ENCODE measurements at places on chromosomes 13 and 19.

DNA sequence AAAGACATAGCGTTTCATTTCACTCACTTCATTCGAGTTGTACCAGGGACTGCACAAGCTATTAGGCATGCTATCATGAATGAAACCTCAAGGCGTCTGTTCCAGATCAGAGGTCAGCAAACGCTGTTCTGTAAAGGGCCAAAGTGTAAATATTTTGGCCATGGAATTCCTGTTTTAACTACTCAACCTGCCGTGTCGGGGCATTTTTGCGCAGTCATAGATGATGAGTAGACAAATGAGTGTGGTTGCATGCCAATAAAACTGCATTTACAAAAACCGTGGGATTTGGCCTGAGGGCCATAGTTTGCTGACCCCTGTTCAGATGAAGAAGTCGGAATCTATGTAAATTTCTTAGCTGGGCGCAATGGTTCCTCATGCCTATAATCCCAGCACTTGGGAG, 6.5 kb downstream of the INSR start:
- DNase-seq, result no peak

GRCh38 chr13:59651479-59651878, 512.2 kb downstream of the DIAPH3 start:
- no peak for DNase-seq

GRCh38 chr19:17718550-17718946, 732 bp upstream of the MAP1S start:
- no peak for DNase-seq

DNA sequence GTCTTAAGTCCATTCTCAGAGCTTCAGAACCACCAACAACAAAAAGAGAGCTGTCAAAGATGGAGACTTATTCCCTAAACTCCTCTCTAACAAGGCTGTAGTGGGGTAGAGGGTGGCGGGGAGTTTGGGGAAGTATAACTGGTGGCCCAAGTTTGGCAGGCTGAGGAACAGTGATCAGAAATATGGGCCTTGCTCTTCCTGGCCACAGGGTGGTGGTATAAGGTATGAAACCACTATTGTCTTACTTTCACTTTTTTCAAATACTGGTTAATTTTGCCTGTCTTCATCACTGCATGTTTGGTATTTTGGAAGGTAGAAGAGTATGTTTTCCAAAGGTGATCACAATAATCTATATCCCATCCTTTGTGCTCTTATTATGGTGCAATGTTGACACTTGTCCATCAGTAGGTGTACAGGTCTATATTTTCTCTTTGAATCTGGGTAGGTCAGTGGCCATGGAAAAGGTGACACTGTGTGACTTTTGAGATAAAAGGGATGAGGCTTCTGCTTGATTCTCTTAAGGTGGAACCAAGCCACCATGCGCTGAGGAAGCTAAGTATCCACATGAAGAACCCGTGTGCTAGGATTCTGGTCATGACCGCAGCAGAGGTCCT, 23.2 kb upstream of the GPC5 start:
- no peak for DNase-seq

DNA sequence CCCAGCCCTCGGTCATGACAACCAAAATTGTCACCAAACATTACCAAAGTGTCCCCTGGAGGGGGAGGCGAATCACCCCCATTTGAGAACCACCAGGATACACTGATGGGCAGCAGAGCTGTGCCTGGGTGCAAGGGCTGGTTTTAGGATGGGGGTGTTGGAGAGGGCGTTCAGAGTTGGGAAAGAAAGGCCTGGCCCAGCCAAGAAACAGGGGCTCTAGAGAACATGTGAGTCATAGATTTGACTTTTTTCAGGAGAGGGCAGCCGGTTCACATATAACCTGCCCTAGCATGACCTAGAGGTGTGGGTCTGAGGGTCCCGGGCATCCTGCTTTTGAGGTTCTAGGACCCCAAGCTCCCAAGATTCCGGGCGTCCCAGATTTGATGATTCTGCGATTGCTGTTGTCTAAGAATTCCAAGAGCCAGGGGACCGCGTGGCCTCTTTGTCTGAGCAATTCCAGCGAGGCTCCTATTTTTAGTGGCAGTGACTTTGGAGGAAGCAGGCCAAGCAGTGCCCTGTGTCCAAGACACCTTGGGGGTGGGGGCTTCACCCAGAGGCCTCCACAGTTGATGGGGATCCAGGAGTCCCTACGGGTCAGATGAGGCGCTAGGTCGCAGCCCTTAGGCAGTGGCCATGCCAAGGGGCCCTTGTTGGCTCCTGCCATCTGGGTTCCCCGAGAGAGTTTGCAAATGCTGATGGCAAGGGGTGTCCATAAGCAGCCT, 5.1 kb downstream of the WIZ start:
- no peak for DNase-seq

- no peak for DNase-seq
Observed at GRCh38 chr13:41765020-41765419, 195.9 kb downstream of the VWA8 start.

- DNase-seq, result no peak
Observed at GRCh38 chr19:50434525-50434924, 1.8 kb downstream of the MYBPC2 start.

DNA sequence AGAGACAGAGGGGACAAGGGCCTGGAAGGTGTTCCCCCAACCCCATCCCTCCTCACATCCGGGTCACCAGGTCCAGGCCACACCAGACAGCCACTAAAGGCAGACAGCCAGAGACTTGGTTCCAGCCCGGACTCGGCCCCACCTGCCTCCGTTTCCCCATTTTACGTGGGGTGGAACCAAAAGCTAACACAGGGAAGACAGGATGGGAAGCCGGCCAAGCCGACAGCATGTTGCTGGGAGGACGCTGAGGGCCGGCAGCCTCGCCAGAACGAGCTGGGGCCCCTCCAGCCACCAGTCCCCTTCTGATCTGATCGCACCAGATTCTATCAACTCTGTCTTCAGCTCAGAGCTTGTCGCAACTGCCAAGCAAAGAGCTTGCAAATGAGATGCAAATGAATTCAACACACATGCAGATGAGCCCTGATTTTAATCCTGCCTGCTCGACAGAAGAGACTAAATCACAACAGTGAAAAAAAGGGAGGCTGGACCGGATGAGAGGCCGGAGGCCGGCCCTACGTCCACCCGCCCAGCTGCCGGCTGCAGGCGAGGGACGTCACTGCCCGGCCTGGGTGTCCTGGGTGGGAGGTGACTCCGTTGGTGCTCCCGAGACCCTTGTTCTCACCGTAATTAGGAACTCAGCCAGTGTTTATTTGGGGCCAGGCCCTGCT, 17.5 kb upstream of the SHC2 start:
- DNase-seq, result no peak

DNA sequence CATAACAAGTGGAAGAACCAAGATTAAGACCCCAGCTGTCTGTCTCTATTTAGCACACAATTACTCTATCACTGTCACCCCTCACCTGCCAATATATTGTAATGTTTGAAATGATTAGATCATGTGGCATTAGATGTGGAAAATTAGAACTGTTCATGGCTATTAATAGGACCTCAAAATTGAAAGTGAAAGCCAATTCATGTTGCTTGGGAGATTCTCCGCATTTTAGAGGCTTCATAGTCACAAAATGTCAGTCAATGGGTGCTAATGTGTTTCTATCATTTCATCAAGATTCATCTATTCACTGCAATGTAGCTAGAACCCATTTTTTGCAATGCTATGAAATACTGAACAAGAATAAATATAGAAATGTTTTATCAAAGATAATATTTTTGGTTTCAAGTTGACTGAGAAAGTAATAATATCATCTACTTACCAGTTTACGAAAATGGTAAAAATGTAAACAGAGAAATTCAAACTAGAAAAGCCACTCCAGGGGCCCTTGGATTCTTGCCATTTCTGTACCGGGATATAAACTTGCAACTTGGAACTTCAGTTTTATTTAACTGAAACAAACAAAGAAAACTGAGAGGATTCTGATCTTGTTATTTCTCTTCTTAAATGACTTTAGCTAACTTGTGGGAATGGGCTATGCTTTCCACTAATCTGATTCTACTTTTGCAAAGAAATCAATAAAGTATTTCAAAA, 388.6 kb downstream of the DCT start:
- no peak for DNase-seq

- DNase-seq, result no peak
Observed at GRCh38 chr13:61988810-61989209, 573.2 kb upstream of the PCDH20 start.

GRCh38 chr19:45981350-45981749, 7.7 kb upstream of the NOVA2 start:
- DNase-seq, result no peak

DNA sequence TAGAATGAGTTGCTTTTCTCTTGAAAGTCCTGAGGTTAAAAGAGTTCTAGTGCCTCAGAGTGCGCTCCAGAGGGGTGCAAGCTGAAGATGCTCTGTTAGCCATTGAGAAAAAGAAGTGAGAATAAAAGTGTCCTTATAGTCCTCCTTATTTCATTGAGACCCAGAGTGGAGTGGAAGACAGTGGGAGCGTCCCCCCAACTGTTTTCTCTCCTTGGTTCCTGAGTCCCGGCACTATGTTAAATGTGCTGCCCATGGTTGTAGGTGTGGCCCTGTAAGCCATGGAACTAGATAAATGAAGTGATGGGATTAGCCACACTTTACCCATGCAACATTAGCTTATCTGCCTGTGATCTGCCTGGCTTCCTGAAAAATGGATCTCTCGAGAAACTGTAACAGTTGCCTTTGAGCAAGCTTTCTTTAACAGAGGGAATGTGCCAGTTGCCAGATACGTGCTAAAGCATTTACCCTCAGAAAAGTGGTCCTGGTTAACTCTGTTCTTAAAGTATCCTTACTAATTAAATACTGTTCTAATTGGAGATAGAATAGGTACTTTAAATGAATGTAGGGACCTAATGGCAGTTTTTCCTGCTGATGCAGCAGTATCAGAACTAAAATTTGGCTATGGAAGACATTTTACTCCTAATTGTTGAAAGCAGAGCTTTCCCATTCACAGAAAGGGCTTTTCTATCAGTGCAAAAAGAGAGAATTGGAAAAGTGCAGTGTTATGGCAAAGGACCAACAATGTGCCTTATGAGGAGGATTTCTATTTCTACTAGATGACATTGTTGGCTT, 21.4 kb upstream of the PSG9 start:
- DNase-seq, result no peak
